Kasumi-1 (cell line): ENCODE measurements at places on chromosomes 6 and 20.

DNA sequence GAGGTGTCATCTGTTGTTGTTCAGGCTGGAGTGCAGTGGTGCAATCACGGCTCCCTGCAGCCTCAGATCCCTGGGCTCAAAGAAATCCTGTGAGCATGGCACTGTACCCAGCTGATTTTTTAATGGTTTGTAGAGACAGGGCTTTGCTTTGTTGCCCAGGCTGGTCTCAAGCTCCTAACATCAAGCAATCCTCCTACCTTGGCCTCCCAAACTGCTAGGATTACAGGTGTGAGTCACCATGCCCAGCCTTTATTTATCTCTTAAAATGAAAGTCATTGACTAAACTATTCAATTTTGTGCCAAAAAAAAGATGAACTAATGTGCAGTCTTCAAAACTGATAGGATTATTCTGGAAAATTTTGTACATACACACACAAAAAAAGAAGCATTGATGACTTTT, 38.8 kb upstream of the UNC93A start:
- DNase-seq: no peak

- DNase-seq: no peak
These were observed 26.5 kb upstream of the RNF24 start for GRCh38 chr20:4041748-4042411.

DNA sequence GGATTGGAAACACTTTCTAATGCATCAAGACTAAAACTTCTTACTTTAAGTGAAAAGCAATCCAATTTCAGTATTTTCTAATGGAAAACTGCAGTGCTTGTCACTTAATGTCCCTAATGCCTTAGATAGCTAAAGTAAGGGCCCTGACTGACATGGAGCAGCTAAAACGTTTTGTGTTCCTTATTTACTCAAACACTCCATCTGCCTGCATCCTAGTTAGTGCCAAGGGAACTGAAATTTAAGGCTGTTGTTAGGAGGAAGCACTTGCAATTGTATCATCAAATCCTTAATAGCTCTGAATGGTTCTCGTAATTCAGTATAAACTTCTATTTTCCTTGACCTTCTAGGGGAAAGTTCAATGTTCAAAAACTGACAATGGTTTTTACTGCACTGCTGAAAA, 127.4 kb downstream of the GJA10 start:
- no peak for DNase-seq

- no peak for DNase-seq
These were observed 227.6 kb upstream of the PRSS16 start for GRCh38 chr6:27019651-27020552.

- no peak for DNase-seq
These were observed 40.8 kb upstream of the MAN1A1 start for GRCh38 chr6:119390247-119390793.

GRCh38 chr20:58432186-58432954, 43.3 kb downstream of the VAPB start:
- DNase-seq: peak; percentile 3

GRCh38 chr20:46823271-46823751, 71.3 kb upstream of the EYA2 start:
- no peak for DNase-seq

DNA sequence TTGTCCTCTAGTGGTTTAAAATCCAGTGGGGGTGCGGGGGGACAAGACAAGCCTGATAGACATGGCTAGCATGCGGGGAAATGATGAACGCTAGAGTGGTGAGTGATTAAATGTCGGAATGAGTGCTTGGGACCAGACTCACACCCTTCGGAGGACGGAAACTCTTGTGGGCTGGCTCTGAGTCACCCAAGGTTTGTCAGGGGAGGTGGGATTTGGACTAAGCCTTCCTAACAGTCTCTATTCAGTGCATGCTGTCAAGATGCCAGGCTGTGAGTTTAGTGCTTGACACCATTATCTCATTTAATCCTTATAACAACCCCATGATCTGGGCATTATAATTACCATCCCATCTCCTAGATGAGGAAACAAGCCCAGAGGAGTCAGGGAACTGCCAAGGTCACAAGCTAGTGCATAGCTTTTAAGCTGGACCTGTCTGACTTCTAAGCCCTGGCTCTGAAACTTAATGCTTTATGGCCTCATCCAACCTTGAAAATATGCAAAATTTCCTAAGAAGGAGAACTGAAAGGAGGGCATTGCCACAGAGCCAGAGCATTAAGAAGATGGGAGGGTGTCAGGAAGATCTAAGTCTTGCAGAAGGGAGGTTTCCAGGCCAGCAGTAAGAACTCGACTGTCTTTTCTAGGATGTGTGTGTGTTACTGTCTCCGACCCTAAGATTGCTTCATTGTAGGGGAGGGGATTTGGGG, 168.7 kb upstream of the LRFN2 start:
- DNase-seq: no peak

DNA sequence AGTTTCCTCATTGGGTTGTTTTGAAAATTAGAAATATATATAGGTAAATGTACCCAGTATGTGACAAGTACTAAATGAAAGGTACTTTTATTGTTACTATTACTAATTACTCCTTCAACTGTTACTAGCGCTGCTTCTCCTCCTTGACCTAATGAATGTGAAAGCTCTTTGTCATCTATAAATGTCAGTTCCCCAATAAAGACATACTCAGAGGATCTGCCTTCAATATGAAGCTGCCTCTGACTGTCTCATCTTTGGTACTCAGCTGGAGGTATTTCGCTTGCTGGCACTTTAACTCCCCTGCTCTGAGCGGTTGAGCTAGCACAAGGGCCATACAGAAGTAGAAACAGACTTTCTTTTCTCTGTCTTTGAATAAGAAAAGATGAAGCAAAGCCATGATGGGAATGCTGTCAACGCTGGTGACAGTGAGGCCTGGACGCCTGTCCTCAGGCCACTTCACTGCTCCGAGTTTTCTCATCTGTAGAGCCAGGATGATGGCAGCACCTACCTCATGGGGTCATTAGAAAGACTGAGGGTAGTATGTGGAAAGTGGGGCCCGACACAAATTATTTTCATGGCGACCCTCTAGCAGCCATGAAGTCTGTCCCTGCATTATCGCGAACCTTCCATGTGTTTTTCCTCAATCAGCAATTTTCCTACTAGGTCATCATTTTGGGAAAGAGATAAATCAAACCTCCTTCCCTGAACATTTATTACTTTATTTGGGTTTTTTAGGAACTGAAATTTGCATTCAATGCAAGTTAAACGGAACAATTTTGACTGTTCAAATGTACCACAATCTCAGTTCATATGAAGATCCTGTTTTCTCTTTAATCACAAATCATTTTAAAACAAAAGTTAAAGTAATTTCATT, 55.9 kb upstream of the SNX9 start:
- no peak for DNase-seq

DNA sequence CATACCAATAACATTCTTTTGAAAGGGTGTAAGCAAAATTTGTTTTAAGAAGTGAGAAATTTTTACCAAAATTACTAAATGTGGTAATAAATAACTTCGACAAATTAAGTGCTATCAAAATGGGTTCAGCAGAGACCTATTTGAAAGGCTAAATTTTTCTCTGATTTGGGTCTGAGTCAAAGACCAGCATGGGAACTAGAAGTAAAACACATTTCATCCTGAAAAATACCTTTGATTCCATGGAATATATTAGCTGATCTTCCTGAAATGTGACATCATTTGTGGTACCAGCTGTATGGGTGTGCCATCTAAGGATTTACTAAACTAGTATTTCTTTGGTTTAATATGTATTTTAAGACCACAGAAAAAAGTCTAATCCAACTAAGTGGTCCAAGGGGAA, 63.6 kb downstream of the BLOC1S5 start:
- no peak for DNase-seq

DNA sequence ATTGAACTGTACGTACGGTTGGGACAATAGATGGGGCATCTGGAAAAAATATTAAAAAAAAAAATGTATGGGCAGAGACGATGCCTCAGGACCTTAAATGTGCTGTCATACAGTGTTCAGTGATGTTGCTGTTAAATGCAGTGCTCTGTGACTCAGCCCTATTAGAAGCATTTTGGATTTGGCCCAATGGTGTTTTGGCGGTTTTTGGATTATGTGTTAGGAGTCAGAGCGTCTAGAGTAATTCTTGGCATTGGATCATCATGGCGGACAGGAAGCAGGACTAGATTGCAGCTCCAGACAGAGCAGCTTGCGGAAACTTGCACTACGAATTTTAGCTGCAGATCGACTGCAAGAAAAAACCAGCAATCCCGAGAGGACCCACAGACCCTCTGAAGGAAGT, 280.0 kb downstream of the SOX4 start:
- no peak for DNase-seq

DNA sequence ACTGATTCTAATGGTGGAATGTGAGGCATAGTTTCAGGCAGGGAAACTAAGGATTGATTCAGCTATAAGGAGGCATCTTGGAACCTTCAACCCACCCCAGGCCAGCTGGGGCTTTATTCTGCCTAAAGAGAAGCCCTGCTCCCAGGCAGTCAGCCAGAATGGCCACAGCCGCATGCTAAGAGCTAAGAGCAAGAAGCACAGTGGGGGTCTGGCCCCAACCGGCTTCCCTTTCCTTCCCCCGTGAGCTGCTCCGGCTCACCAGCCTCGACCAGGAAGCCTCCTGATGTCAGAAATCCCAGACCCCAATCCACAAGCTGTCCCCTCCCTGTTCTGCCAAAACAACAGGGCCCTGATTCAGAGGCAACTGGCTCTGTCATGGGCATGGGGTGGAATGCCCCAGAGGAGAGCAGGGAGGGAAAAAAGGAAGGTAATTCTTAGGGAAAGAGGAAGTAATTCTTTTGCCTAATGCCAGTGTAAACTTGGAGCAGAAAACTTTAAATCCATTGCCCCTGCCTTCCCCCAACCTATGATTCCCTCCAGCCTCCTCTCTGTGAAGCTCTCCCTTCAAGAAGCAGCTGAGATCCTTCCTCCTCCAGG, 6.9 kb downstream of the GRM4 start:
- DNase-seq: peak; percentile 13

GRCh38 chr20:47146686-47147085, 209.8 kb downstream of the ZMYND8 start:
- DNase-seq: no peak

DNA sequence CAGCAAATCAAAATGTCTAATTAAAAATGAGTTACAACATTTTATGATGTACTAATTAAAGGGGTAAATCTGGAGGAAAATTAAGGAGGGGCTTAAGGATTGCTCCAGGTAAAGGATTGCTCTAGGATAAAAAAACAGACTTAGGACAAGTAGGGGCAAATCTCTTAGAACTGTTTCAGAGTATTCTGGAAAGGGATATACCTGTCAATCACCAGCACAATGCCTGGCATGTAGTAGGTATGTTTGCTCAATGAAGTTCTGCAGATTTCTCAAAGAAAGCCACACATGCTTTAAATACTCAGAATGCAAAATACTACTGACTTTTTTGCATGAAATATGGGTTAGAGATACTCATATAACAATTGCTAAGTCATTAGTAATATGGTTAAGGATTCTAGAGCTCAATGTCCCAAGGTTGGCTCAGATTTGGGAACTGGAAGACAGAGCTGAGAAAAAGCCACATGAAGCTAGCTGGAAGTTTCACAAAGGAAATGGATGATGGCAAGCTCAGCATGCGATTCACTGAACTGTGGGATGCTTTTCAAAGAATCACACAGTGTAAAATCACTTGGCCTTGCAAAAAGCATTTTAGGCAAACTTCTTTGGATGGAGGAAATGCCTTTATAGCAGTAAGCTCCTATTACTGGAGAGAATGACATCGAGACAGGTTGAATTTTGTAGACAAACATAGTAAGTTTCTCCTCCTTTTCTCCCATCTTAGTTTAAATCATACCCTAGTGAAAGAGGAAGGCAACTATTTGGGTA, 72.8 kb downstream of the MAP3K5 start:
- no peak for DNase-seq

DNA sequence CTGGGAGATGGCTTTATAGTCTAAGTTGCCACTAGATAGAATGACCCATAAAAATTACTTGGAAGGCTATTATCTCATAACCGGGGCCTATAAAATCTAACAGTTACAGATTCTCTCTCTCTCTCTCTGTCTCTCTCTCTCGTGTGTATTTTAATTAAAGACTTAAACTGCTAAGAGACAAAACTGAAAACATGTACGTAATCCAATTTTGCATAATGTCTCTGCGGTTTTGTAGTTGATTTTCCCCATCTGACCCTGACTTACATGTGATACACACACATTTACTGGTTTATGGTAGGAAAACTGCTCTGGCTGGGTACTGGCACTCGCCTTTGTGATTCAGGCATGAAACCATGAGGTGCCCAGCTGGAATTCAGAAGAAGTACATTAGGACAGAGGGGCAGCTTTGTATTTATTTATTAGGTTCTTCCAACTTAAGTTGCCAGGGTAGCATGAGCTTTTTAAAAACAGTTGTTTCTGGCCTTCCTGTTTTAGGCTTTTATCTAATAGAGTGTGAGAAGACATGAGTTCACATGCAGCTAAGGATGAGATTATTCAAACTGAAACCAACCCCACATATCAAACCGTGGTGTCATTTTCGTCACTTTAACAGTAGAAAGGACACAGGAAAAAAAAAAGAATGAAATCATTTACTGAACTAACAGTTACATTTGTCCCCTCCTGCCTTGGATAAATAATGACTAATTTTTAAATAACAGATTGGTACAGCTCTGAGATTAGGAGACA, 182.5 kb downstream of the GMPR start:
- no peak for DNase-seq

DNA sequence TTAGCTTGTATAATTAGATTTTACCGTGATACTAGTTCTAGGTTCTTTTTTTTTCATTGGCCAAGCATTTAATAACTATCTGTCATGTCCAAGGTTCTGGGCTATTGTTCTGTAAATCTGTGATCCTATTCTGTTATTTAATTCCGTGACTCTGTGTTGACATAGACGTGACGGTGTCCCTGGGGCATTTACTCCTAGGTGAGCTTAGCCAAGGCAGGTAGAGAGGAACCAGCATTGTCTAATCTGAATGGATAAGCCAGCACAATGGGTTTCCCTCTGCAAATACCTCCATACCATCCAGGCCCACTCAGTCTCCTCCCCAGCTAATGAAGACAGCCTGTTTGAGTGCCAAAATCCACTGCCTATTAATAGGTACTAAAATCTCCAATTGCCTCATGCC, 8.9 kb upstream of the CDSN start:
- DNase-seq: no peak

DNA sequence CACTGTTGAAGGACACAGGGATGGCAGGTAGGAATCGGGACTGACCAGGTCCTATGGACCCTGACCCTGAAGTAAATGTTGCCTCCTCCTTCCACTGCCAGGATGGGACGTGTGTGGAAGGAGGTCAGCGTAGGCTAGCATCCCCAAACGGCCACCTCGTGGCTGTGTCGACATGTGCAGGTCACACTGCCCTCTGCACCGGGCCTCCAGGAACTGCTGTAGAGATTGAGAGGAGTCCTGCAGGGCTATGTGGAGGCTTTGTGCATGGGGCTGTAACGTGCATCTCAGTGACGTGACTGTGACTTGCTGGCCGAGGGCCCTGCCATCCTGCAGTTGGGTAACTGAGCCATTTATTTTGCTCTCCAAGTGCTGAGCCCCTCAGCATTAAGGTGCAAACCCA, 149.5 kb downstream of the PHACTR3 start:
- no peak for DNase-seq

GRCh38 chr20:46161921-46162320, 43.8 kb downstream of the CD40 start:
- no peak for DNase-seq

- no peak for DNase-seq
These were observed 150.2 kb downstream of the FOXC1 start for GRCh38 chr6:1759870-1760269.

GRCh38 chr6:109024784-109025183, 69.9 kb downstream of the SESN1 start:
- DNase-seq: no peak
